ENCODE measurements at places on chromosomes 1 and 21.

GRCh38 chr1:7299329-7299799, 471.7 kb upstream of the VAMP3 start:
- DNase-seq = no peak

DNA sequence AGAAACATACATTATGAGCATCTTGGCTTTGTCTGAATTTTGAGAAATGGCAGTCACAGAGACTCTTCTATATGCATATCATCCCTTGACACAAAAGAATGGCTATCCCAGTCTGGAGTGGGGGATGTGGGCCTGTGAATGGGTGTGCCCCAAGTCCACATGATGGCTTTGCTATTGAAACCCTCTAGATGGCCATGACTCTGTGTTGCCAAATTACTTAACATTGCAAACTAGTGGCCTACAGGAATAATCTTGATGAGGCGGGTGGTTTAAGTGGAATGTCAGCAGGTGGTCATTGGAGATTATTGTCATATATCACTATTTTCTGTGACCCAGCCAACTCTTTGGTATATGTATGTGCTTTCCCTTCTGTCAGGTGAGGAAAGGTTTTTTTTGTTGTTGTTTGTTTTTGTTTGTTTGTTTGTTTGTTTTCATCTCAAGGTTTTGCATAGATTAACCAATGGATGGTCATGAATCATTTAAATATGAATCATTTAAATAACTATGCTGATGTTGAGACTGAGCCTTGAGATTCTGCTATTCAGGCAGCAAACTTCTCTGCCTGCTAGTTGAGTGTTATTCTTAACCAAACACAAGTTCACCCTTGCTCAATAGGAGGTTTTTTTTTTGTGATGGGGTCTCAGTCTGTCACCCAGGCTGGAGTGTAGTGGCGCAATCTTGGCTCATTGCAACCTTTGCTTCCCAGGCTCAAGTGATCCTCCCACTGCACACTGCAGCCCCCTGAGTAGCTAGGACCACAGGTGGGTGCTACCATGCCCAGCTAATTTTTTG, 103.0 kb downstream of the NOS1AP start:
- DNase-seq = no peak

GRCh38 chr1:74425676-74426075, 86.7 kb downstream of the LRRC53 start:
- no peak for DNase-seq

DNA sequence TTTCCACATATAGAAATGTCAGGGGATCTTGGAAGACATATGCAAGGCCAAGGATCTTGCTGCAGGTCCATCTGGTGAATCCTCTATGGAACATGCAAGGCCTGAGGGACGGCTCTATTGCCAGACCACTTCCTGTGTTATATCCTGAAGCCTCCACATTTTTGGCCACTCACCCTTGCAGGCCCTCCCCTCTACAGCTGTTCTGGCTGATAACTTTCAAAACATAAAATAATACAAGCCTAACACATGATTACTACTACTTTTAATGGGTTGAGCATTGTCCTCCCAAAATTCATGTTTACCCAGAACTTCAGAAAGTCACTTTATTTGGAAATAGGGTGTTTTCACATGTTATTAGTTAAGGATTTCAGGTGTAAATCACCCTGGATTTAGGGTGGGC, 18.5 kb upstream of the LYPLAL1 start:
- no peak for DNase-seq

- no peak for DNase-seq
Measured at GRCh38 chr1:96349896-96350295, 371.7 kb upstream of the PTBP2 start.

DNA sequence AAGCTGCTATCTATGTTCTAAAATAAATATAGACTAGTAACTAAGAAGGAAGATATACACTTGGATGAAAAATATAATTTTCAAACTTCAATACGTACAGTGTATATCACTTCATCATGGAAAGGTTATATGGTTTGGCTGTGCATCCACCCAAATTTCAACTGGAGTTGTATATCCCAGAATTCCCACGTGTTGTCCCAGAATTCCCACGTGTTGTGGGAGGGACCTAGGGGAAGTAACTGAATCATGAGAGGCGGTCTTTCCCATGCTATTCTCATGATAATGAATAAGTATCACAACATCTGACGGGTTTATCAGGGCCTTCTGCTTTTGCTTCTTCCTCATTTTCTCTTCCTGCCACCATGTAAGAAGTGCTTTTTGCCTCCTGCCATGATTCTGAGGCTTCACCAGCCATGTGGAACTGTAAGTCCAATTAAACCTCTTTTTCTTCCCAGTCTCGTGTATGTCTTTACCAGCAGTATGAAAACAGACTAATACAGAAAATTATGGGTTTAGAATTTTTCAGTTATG, 10.7 kb downstream of the NEGR1 start:
- DNase-seq = no peak

DNA sequence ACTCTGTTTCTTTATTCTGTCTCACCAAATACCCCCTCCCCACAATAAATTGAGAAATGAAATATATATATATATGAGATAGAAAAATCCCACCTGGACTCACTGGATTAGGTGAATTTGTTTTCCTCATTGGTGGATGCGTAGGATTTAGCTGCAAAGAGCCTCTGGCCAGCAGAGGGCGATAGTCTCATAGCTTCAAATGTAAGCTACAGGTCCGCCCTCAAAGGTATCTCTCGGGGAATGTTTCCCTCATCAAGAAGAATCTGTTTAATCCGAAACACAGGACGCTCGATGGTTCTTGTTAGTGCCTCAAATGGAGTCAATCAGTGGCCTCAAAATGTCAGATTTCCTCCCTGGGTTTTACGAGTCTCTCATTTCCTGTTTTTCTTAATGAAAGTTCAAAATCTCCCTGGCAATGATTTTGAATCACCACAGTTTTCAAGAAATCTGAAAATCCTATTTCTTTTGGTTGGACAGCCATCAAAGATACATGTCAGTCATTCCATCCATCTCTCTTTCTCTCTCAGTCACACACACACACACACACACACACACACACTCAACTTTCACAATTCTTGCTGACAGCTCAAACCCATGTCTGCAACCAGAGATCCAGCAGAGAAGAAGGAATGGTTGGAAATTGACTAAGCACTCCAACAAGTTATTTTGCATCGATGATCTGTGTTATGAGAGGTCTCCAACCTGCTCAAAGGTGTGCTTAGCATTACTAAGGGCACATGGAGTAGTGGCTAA, 13.9 kb upstream of the CAMK1G start:
- peak; percentile 69 for DNase-seq

DNA sequence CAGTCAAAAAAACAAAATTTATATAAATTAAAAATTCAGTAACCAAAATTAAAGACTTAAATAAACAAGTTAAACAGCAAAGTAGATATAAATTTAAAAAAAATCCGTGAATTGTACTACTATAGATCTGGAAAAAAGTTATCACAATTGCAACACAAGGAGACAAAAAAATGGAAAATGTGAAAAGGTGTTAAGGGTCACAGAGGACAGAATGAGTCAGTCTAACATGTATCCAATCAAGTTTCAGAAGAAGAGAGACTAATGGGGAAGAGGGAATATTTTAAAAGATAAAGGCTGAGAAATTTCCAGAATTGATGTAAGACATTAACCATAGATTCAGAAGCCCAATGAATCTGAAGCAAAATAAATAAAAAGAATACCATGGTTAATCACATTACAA, 46.0 kb downstream of the USP24 start:
- DNase-seq = no peak

DNA sequence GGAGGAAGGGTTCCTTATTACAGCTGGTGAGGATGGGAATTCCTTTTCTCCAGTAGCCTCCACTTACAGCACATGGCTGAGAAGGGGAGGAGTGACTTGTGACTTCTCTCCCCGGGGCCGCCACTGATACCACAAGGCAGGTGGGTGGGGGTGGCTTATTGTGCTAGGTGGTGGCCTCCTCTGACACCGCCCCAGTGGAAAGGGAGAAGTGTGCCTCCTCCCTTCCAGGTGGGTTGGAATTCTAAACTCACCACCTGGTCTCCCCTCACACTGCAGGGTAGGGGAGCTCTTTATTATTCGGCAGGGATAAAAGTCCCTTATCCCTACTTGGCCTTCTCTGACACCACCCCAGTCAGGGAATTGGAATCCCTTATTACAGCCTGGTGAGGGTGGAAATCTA, 89.5 kb downstream of the CCDC30 start:
- no peak for DNase-seq

GRCh38 chr1:59510249-59510648, 213.4 kb downstream of the FGGY start:
- no peak for DNase-seq

DNA sequence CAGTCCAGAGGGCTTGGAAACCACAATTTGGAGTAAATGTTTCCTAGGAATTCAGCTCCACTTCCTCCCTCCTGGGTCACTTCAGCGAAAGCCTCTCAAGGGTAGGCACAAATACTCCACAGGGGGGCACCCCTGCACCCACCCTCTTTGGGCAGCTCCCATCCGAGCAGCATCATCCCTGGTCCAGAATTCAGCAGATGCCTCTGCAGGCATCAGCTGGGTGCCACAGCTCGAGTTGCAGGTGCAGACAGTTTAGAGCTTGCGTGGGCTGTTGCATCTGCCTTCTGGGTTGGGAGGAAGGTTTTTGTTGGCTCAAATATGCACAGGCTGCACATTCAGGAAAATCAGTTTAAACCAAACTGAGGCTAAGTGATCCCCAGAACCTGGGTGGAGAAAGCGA, 25.0 kb downstream of the KANK4 start:
- DNase-seq = no peak

GRCh38 chr21:45551316-45551715, 9.1 kb upstream of the SLC19A1 start:
- no peak for DNase-seq

DNA sequence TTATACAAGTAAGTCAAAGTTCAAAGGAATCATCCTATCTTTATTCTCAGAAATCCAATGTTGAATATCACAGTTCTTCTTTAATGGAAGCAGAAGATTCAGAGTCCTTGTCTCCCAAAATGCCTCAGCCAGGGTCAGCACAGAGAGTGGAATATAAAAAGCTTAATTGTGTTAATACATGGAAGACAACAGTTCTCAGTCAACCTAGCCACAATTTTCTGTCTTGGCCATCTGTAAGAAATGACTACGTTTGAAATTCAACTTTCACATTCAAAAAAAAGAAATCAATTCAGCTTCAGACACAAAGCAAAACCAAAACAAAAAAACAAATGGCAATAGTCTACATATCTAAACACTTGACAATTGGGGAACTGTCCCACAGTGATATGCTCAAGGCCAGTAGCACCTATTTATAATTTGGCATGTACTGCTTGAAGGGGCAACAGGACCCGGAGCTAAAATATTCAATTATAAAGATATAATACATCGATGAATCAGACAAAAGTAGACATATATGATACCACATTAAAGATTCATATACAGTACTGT, 27.3 kb upstream of the GLIS1 start:
- DNase-seq = no peak

GRCh38 chr1:31372751-31373055, 173 bp downstream of the FABP3 start:
- no peak for DNase-seq

GRCh38 chr1:231750818-231751362, 124.3 kb downstream of the DISC1 start:
- no peak for DNase-seq

DNA sequence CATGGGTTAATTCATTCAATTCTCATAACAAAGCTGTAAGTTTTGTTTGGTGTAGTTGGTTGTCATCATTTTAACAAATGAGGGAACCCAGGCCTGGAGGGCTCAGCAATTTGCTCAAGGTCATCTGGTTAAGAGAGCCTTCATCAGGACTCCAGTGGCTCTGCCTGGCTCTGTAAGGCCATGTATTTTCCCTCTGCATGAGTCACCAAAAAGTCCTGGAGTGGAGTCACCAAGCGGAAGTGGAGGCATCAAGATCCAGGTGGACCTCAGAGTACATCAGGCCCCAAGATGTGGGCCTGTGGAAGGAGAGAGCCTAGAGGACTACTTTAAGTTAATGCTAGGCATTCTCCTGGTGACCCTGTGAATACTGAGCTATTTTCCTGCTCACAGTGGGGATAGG, 30.0 kb upstream of the RBM15 start:
- DNase-seq = no peak

GRCh38 chr1:32724678-32725614, 22.4 kb upstream of the SYNC start:
- no peak for DNase-seq

DNA sequence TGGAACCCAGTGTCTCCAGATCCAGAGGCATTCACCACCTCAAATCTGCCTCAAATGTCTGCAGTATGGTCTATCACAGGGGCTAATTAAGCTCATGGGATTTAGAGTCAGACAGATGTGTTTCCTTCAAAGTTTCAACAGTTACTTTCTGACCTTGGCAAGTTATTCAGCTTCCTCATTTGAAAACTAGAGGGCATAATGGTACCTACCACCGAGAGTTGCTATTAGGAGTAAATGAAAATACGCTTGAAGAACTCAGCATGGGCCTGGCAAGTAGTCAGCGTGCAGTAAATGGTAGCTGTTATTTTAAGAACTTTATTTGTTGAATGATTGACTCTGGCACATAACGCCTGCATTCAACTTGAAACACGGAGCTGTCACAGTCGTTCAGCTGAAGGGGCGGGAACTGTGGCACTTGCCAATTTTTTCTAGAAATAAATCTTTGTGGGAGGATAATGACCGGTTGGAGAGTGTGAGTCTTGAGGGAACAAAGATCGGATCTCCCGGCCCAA, 1.2 kb upstream of the CAP1 start:
- DNase-seq = no peak

GRCh38 chr1:30902593-30903290, 5.8 kb downstream of the SDC3 start:
- no peak for DNase-seq

DNA sequence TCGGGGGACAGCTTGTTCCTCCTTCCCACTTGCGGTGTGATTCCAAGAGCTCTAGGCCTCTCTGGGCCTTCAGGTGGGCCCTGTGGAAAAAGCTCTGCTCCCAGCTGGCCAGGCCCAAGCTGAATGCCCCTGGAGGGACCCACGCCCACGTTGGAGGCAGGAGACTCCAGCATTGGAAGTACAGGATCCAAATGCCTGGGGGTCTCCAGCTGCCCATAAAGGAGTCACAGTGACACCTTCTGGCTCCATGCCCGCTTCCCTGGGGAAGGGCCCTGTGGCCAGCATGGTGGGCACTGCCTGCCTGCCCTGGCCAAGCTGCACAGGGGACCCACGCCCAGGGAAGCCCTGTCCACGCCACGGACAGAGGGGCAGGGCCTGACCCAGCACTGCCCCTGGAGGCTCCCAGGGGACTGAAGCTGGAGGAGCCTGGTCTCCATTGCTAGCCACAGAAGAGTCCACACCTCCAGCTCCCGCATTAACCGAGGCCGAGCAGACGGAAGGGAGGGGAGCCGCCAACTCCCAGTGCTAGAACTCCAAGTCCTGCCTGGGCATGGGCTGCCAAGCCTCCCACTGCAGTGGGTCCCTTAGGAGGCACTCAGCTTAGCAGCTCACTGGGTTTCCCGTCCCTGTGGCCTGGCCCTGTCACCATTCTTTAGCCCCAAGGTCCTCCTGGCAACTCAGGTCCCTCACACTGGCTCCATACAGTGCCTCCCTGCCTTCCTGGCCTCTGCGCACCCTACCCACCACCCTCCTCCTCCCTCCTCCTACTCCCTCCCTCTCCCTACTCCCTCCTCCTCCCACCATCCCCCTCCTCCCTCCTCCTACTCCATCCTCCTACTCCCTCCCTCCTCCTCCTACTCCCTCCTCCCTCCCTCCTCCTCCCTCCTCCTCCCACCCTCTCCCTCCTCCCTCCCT, 41.9 kb downstream of the WNT9A start:
- no peak for DNase-seq

- peak; percentile 75 for DNase-seq
Measured at GRCh38 chr1:206803221-206803730, 31.0 kb upstream of the IL10 start.

- DNase-seq = no peak
Measured at GRCh38 chr1:187537936-187538335, 709.2 kb downstream of the PLA2G4A start.

All from effector CD4-positive, alpha-beta T cell (primary cell).